ENCODE measurements at places on chromosomes 13 and 19.

GRCh38 chr19:44746616-44746945, 1.9 kb upstream of the BCL3 start:
- no peak for DNase-seq

- DNase-seq = no peak
Observed at GRCh38 chr19:33063753-33064457, 783 bp downstream of the RHPN2 start.

DNA sequence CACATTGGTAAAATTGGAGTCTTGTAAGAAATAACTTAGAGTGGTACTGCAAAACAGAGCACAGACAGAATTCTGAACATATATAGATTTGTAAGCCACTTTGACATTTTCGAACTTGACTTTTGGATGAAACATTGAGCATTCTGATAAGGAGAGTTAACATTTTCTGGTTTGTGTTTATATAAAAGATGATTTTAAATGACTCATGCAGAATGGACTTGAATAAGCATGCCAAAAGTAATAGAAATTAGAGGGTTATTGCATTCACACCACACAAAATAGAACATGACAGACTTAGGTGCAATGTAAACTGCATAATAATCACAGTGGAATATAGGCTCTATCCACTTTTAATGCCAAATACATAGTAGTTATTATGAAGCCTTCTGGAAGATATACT, 507.0 kb downstream of the DACH1 start:
- no peak for DNase-seq

DNA sequence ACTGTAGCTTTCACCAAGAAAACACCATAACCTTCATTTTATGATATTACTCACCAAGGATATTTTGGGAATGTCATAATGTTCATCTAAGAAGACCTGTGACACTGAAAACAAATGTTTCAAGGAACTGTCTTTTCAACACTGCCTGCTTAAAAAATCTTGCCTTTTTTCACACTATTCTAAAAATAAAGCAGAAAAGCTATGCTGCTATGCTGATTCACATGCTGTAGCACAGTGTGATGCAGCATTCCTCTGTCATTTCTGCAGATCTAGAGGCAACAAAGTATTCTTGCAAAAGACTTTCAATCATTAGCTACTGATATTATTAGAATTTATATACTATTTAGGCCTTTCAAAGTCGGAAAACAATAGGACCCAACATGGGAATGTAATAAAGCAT, 525.7 kb downstream of the UQCRFS1 start:
- DNase-seq = no peak

DNA sequence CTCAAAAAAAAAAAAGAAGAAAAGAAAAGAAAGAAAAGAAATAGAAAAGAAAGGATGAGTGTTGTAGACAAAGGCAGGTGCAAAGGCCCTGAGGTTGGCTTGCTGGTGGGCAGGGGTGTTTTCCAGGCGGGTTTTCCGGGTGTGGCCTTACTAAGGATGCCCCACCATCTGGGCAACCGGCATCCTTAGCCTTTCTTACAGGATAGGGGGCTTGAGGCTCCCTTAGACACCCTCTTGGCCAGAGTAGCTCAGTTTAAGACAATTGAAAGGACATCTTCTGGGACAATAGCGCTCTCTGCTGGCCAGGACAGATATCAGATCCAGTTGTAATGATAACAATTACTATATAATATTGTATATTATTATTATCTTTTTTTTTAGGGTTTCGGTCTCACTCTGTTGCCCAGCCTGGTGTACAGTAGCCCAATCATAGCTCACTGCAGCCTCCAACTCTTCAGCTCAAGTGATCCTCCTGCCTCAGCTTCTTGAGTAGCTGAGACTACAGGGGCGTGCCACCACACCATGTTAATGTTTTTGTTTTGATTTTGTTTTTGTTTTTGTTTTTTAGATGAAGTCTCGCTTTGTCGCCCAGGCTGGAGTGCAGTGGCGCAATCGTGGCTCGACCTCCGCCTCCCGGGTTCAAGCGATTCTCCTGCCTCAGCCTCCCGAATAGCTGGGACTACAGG, 1.4 kb upstream of the QTRT1 start:
- DNase-seq = peak; percentile 49

DNA sequence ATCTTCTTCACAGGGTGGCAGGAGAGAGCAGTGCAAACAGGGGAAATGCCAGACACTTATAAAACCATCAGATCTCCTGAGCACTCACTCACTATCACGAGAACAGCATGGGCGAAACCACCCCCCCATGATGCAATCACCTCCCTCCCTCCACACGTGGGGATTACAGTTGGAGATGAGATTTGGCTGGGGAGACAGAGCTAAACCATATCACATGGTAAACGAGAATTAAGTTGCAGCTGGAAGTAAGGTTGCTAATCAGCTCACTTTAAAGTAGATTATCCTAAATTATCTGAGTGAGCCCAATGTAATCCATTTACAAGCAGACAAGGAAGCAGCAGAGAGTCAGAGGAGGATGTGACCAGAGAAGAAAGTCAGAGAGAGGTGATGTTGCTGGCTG, 102.2 kb upstream of the IPO5 start:
- no peak for DNase-seq

GRCh38 chr13:109105899-109106298, 476.5 kb downstream of the MYO16 start:
- no peak for DNase-seq

Data from NCI-H2081 treated with DMSO at 0.1 percent for 48 hours (cell line).